GOT3 (cell line): ENCODE measurements at places on chromosomes 12 and 14.

GRCh38 chr14:85234156-85235025 lies 295.6 kb upstream of the FLRT2 start:
- DNase-seq: no peak

DNA sequence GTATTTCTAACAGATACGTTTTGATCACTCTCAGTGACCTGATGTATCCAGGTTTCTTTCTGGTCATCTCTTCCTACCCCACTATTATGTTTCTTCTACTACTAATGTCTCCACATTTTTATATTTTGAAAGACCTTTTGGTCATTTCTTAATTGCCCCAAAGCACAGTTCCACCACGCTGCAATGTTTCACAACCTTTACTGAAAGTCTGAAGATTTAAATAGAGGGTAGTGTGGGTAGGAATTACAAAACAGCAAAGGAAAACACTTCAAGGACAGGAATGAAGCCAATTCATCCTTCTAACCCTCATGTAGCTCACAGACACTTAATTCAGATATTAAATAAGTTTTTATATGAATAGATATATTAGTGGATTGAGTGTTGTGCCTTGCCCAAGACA lies 36.1 kb upstream of the SLC16A7 start:
- no peak for DNase-seq

DNA sequence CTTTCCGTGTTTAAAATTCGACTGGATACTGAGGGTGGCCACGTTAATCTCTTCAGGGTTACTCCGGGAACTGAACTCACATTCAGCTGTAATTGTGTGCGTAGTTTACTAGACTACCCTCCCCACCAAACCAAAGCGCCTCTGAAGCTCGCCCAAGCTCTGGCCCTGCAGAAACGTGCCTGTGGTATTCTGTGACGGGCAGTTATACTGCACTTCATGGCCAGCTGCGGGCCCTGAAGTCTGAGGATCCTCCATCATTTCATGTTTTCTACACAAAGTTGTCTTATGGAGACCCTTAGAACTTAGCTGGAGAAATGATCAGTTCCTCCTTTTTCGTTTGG lies 688 bp downstream of the ZNF26 start:
- no peak for DNase-seq

- DNase-seq: no peak
Measured at GRCh38 chr14:51321036-51321435, 81.0 kb downstream of the TMX1 start.

GRCh38 chr14:54709444-54709843 lies 142.5 kb downstream of the SAMD4A start:
- DNase-seq: no peak

DNA sequence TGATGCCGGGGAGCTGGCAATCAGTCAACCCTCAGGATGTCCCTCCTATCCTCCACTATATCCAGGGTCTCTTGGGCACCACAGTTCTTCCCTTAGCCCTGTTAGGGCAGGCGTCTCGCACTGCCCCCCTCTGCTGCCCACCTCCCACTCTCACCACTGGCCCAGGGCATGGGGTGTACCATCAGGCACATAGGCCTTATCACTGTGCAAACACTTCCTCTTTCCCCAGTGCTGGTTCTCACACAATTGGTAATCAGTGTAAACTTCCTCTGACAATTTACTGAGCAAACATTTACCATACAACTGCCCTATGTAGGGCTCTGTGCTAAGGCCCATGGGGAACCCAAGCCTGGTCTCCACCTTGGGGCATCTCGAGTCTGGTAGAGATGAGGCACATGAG lies 20.1 kb upstream of the TMED10 start:
- no peak for DNase-seq

DNA sequence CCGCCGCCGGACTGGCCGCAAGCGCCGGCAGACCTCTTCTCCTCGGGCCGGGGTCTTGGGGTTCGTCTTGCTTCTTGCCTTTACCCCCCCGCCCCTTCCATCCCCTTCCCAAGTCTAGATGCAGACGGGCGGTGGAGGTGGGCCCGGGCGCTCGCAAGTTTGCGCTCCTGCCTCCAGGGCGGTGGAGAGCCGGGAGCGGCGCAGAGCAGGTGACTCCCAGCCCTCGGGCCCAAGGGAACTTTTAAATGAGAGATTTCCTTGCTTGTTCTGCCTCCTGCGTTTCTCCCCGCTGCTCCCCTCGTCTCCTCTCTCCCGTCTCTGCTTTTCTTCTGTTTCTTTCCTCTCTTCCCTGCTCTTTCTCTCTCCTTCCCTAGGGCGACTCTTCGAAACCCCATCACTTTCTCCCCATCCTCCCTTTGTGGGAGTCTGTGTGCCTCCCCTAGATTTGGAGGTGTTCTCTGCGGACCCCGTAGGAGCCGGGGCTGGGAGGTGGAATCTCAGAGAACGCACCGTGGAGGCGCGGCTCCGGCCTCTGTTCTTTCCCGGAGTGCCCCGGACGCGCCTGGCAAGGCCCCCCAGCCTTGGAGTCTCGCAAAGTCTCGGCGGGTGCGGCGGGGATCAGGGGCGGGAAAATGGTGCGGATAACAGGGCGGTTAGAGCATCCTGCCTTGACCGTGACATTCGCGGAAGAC lies 114.7 kb upstream of the MYL2 start:
- no peak for DNase-seq

GRCh38 chr14:68622856-68623255 lies 170.0 kb downstream of the ZFP36L1 start:
- no peak for DNase-seq

DNA sequence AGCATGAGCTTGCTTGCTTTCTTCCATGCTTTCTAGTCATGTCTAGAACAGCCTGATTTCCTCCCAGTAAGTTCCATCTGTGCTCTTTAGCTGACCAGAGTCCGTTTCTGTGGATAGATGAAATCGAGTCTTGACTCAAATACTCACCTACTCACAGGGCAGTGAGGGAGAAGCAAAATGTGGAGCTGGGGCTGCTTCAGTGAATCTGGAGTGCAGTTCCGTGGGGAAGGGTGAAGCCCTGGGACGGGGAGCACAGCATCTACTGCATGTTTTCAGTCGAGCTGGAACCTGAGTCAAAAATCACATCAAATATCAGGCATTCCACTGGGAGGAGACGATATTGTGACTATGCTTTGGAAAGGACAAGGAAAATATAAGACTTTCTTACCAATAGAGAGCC lies 70.3 kb upstream of the PRMT8 start:
- no peak for DNase-seq

DNA sequence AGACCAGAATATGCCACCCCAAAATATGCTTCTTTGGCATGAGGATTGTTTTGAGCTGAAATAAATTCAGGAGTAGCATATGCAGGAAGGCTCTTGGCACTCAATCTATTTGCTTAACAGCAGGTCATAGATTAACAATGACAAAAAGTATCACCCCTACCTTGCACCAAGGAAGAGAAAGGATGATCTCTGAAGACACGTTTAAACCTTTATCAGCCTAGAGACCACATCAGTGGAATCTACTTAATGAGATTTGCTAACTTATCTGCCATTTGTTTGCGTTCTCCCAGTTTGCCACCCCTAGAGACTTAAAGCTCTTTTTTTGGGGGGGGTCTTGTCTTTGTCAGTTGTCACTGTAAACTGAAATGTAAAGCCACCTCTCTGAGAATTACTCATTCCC lies 1278.7 kb upstream of the USP15 start:
- DNase-seq: no peak

DNA sequence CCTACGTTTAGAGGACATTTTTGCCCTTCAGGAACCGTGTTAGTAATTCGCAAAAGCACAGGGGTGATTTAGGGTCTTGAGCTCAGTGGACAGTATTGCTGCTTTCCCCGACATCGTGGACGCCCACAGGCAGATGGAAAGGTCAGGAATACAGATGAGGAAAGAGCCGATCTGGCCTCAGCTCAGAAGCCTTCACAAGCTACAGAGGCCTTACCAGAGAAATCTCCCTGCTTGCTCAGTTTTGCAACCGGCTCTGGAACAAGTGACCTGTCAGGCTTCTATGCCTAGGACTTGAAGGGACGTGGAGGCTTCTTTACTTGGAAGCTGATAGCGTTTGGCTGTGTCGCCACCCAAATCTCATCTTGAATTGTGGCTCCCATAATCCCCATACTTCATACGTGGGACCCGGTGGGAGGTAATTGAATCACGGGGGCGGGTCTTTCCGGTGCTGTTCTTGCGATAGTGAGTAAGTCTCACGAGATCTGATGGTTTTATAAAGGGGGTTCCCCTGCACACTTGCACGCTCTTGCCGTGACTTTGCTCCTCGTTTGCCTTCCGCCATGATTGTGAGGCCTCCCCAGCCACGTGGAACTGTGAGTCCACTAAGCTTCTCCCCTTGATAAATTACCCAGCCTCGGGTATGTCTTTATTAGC lies 332.5 kb downstream of the MED13L start:
- no peak for DNase-seq

DNA sequence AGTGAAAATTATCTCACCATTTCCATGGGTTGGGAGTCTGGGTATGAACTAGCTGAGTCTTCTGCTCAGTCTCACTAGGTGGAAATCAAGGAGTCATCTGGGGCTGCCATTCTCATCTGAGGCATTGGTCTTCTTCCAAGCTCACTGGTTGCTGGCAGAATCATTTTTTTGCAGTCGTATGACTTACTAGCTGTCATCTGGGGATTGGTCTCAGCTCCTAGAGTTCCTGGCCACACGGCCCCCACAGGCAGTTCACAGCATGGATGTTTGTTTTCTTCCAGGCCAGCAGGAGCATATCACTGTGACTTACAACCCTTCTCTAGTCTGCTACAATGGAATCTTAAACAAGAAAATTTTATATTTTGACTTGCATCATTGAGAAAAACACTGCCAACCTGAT lies 18.6 kb upstream of the OR10AD1 start:
- no peak for DNase-seq

DNA sequence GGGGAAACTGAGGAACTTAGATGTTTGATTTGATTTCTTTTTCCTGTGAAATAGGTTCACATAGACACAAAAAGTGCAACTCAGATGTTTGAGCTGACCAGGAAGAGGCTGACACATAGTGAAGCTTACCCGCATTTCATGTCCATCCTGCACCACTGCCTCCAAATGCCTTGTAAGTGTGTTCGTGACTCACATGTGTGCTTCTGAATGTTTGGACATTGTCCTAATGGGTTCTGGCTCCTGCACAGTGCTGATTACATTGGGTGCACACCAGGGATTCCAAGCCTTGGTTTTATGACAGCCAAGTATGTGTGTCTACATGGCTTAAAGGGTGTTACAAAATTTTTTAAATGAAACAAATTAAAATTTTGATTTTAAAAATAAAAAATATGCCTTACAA lies 137.4 kb downstream of the DAAM1 start:
- DNase-seq: no peak

GRCh38 chr12:15719230-15719629 lies 70.0 kb downstream of the EPS8 start:
- no peak for DNase-seq

DNA sequence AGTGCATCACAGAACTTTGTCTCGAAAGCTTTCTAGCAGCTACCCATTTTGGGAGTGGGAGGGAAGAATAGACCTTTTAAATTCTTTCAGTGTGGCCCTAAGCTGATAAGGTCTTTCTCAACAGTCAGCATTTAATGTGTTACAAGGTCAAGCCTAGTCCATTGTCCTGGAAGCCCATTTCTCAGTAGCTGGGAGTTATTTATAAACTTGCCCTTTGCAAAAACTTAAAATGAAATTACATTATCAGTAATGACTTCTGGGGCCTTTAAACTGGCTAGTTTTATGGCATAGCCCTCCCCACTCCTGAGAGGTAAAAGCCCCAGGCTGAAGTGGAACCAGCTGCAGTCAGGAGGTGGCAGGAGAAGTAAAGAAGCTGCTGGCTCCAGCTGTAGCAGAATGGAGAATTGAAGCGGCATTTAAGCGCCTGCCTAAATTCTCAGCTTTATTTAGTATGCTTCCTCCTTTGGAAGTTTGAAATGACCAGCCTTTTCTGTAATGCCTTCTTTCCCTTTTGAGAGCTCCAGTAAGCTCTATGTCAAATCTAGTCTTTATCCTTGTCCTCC lies 12.4 kb downstream of the COPZ1 start:
- DNase-seq: no peak

GRCh38 chr14:29144621-29145020 lies 378.0 kb downstream of the FOXG1 start:
- DNase-seq: no peak

DNA sequence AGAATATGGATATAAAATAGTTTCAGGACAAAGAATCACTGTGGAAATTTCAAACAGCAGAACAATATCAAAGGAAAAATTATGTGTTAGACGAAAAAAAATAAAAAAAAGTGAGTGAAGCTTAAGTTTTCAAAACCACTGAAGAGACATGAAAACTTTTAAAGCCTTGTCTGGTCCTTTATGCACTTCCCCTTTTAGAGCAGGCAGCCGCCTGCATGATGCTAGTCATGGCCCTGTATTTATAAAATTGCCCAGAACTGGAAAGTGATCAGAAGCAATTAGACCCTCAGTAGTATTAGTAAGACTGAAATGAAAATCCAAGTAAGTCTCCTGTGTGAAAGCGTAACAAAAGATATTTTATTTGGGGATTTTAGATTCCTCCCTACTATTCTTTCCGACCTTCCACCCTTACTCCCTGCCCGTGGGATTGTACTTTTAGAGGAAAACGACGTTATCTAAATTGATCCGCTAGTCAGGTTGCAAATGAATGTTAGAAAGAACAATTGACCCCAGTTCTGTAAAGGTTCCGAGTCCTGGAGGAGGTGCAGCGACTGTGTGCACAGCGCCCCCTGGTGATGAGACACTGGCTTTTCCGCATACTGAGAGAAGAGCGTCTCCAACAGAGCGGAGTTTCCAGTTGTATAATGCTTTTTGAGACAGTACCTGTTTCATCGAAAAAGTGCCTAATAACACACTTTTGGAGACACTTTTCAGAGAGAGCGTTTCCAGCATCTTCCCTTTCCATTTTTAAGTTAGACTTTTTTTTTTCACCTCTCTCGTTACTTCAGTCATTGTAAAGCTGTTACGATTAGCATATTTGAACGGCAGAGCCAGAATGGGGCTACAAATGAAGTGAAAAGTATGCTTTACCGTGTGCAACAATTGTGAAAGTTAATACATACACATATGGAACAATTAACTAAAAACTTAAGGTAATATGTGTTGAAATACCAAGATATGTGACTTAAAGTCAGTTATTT lies 12.4 kb downstream of the MGST1 start:
- DNase-seq: no peak

DNA sequence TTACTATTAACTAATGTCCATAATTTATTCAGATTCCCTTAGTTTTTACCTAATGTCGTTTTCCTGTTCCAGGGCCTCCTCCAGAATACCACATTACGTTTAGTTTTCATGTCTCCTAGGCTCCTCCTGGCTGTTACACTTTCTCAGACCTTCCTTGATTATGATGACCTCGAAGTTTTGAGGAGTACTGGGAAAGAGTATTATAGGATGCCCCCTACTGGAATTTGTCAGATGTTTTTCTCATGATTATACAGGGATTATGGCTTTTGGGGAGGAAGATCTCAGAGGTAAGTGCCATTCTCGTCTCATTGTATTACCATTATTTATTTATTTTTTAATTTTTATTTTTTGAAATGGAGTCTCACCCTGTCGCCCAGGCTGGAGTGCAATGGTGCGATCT lies 17.7 kb upstream of the C1S start:
- no peak for DNase-seq

DNA sequence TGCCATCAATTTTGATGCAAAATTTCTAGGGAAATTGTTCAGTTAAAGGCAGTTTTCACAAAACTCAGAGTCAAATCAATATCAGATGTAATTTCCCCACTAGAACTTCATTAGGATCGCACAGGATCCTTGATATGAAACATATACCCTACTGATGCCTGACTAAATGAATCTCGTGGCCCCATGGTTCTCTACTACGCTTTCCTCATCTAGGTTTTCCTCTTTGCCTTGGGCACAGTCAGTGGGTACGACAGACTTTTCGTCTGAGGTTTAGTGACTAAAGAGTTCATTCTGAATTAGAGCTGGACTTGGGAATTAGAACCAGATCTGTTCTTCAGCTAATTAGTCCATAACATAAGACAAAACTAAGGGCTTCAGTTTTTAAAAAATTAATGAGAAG lies 42.5 kb upstream of the GNPNAT1 start:
- DNase-seq: no peak
